ENCODE measurements at places on chromosomes 1 and 21.

DNA sequence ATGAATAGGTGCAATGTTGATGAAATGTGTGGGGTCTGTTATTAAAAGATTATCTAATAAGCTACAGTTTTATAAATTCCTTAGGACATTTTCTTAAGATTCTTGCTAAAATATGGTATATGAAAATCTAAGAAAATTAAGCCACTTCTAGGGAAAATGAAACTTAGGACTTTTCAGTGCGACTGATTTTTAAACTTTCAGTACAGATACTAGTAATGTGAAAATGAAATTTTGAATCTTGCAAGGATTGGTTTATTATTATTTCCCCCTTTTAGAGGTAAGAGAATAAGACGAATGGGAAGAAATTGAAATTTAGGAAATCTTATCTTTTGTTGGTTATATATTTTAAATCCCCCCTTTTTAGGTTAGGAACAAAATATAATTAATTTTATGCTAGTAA is 16.4 kb downstream of the CAPZA1 start:
- DNase-seq: no peak

DNA sequence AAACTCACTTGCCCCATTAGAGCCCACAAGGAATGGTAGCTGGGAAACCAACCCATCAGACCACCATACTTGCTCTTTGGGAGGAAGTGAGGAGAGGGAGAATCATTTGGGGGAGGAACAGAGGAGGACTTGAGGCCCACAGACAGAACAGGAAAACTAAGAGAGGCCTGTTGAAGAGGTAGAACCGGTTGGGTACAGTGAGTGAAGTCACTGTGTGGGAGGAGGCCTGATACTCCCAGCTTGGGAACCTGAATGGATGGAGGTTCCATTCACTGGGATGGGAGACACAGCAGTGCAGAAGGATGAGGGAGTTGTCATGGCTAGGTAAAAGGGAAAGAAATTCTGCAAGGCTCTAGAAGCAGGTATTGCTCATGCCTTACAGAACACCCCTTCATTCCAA is 63.4 kb upstream of the PSEN2 start:
- no peak for DNase-seq

DNA sequence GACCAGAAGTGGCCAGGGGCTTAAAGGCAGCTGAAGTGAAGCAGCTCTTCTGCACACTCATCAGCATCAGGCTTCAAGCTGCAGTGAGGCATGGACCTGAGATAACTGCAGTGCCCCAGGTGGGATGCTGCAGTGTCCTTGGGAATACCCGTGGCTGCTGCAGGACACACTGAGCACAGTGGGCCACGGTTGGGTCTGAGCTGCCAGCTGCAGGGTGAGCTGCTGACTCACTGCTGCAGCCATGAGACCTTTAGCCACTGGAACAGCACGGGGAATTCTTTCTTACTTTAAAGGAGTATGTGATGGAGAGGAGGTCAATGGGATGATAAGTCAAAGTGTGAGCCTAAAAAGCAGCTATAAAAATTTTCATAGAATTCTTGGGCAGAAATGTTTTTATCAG is 102.1 kb downstream of the XCL2 start:
- DNase-seq: no peak

DNA sequence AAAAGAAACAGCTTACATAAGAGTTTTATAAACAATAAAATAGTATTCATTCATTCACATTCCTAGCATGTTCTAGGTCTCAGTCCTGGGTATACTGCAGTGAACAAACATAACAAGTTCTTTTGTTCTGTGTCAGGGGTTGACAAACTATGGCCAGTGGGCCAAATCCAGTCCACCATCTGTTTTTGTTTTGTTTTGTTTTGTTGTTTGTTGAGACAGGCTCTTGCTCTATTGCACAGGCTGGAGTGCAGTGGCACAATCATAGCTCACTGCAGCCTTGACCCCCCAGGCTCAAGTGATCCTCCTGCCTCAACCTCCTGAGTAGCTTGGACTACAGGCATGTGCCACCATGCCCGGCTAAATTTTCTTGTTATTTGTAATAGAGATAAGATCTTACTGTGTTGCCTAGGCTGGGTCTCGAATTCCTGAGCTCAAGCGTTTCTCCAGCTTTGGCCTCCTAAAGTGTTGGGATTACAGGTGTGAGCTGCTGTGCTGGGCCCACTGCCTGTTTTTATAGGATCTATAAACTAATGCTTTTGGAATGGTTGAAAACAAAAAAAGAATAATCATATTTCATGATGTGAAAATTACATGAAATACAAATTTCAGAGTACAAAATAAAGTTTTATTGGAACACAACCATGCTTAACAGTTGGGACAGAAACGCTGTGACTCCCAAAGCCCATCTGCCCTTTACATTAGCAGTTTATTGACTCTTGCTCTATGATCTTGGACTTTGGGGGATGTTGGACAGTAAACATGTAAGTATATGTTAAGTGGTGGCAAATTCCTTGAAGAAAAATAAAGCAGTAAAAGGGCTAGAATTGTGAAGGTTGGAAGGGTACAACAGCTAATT is 17.9 kb downstream of the CAPZA1 start:
- DNase-seq: no peak

GRCh38 chr1:7574121-7575040 is 196.7 kb upstream of the VAMP3 start:
- no peak for DNase-seq

GRCh38 chr1:29569971-29570634 is 333.8 kb downstream of the PTPRU start:
- DNase-seq: no peak

DNA sequence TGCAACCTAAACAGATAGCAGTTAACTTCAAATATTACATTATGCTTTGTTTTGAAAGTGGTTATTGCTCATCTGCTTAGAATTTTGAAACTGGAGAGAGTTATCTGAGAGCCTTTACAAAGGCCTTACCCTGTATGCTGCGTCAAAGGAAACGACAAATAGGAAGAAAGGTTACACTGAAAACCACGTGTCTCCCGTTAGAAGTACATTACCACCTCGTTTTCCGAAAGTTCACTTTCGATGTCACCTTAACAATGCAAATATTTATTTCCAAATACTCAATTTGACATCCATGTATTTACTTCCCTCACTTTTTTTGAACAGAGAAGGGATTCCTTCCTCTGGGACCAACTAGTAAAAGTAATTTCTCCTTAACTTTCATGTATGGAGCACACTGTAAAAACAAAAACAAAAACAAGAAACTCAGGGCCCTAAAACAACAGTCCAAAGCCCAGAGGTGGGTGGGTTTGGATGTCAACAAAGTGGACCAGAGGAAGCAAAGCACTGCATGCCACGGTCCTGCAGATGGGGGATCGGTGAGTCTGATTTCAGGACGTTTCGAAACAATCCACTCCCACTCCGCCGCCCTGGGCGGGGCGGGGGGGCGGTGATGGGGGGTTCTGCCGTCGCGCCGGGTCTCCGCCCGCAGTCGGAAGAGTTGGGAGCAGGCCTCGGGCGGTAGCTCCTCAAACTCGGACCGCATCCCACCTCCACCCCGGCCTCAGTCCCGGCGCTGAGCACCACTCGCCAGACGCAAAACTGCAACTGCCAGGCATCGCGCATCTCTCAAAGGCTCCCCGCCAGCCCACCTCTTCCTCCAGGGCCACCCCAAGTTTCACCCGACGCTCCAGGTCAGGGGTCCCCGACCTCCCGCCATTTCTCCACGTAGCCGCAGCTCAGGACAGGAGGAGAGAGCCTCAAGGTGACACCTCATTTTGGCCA is 841 bp downstream of the ADSS2 start:
- peak; percentile 56 for DNase-seq

- no peak for DNase-seq
Measured at GRCh38 chr1:240031414-240031813, 60.3 kb upstream of the FMN2 start.

- DNase-seq: no peak
Measured at GRCh38 chr21:35882791-35883240, 177.5 kb downstream of the SETD4 start.

DNA sequence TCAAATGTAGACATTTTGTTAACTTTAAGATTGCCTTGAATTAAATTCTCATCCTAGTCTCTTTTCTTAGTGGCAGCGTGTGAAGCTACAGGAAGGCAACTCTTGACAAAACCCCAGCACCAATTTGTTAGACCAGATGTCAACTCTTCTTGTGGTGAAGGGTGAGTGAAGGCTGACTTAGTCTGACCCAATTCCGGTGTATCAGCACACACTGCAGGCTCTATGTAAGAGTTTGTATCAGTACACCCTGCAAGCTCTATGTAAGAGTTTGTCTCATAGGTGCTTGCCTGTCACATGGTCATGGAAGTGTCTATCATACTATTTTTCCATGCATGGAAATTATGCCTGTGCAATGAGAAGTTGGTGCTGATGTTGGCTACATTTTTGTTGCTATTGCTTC is 16.8 kb downstream of the CR2 start:
- no peak for DNase-seq

GRCh38 chr1:51421964-51422363 is 91.6 kb upstream of the TTC39A start:
- no peak for DNase-seq

GRCh38 chr1:94797291-94797690 is 22.9 kb upstream of the SLC44A3 start:
- no peak for DNase-seq

- no peak for DNase-seq
Measured at GRCh38 chr1:205491794-205492193, 12.7 kb upstream of the CDK18 start.

DNA sequence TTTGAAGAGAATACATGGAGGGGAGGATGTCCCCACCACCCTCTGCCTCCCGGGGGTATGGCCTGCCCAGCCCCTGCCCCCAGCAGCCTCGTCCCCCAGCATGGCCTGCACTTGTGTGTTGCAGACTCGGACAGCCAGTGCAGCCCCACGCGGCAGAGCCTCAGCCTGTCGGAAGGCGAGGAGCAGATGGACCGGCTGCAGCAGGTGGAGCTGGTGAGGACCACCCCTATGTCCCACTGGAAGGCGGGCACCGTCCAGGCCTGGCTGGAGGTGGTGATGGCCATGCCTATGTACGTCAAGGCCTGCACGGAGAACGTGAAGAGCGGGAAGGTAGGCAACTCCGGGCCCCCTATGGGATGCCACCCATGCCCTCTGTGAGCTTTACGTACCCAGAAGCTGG is 59.5 kb upstream of the TMEM51 start:
- no peak for DNase-seq

- no peak for DNase-seq
Measured at GRCh38 chr1:230112131-230112701, 45.2 kb downstream of the GALNT2 start.

All from memory B cell (primary cell).